ENCODE measurements at places on chromosomes 12 and 14.

DNA sequence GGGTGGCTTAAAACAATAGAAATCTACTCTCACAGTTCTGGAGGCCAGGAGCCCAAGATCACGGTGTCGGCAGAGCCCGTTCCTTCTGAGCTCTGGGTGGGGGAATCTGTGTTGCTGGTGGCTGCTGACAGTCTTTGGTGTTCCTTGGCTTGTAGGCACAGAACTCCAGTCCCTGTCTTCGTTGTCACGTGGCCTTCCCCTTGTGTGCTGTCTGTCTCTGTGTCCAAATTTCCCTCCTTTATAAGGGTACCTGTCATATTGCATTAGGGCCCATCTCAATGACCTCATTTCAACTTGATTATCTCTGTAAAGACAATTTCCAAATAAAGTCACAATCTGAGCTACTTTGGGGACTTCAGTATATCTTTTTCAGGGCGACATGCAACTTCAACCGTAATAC, 81.6 kb downstream of the CCDC92 start:
- DNase-seq, result no peak

GRCh38 chr12:91225316-91225715, 42.7 kb upstream of the DCN start:
- no peak for DNase-seq

GRCh38 chr14:100109594-100109955, 44.4 kb downstream of the EVL start:
- no peak for DNase-seq

- no peak for DNase-seq
Observed at GRCh38 chr12:31574803-31575575, 15.9 kb downstream of the DENND5B start.

GRCh38 chr12:19834592-19834991, 395.3 kb downstream of the AEBP2 start:
- DNase-seq, result no peak

- no peak for DNase-seq
Observed at GRCh38 chr14:50667684-50667995, 466 bp downstream of the SAV1 start.

- DNase-seq, result no peak
Observed at GRCh38 chr14:70597731-70598130, 2.7 kb downstream of the MED6 start.

- no peak for DNase-seq
Observed at GRCh38 chr12:53005215-53005985, 856 bp upstream of the EIF4B start.

DNA sequence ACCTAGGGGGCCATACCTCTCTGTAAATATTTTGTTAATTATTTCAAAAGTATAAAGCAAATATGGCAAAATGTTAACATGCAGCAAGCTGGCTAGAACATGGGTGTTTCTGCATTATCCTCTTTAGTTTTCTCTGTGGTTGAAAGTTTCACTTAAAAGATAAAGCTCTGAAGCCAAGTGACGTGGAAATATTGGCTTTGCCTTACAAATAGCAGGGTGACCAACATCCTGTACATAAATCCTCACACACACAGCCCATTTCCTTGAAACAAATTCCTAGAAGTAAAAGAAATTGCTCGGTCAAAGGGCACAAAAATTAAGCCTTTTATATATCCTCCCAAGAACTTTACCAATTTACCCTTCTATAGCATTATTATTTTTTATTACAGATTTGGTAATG, 10.6 kb upstream of the VWF start:
- no peak for DNase-seq

GRCh38 chr14:85602345-85602744, 72.4 kb downstream of the FLRT2 start:
- no peak for DNase-seq

DNA sequence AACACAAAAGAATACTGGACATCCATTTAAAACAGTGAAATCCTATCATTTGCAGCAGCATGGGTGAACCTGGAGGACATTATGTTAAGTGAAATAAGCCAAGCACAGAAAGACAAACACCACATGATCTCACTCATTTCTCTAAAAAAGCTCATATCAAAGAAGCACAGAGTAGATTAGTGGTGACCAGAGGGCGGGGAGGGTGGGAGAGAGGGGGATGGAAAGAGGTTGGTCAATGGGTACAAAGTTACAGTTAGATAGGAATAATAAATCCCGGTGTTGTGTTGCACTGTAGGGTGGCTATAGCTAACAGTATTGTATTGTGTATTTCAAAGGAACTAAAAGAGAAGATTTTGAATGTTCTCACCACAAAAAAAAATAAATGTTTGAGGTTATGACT, 52.4 kb downstream of the DUSP6 start:
- DNase-seq, result no peak

DNA sequence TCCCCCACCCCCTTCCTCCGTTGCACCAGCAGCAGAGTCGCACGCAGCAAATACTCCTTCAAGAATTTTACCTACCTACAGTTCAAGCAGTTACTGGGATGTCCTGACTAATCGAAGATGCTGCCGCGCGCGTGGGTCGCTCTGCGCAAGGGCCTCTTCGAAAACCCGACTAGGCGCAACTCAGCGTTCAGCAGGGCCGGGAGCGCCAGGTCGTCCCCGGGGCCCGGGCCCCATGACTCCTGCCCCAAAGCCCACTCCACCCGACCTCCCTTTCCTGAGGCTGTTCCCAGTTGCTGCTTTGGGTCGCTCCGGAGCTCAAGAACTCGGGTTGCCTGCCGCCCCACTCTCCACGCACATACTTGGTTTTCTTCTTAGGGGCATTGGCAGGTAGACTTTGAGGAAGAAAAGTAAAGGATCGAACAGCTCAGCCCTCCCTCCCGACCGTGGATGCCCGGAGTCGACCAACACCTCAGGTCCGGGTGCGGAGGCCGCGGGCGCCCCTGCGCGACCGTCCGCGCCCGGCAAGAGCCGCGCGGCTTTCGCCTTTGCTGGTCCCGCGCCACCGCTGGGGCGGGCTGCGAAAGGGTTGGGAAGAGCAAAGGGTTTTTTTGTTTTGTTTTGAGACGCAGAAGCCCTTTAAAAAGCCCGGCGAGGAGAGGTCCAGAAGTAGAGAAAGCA, 1.9 kb downstream of the BMP4 start:
- no peak for DNase-seq

DNA sequence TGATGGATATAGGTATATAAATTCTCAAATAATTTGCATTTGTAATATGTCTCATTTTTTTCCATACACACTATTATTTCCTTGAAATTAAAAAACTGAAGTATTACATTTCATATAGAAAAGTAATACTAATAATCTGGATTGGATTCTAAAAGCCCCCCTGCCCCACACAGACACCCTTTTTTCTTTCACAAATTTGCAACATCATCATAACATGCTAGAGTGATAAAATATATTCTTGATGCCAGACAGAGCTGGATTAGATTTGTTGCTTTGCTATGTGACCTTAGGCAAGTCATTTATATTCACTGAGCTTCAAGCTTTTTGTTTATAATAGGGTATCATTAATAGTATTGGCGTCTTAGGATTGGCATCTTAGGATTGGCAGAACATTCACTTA, 6.7 kb upstream of the PKP2 start:
- no peak for DNase-seq

DNA sequence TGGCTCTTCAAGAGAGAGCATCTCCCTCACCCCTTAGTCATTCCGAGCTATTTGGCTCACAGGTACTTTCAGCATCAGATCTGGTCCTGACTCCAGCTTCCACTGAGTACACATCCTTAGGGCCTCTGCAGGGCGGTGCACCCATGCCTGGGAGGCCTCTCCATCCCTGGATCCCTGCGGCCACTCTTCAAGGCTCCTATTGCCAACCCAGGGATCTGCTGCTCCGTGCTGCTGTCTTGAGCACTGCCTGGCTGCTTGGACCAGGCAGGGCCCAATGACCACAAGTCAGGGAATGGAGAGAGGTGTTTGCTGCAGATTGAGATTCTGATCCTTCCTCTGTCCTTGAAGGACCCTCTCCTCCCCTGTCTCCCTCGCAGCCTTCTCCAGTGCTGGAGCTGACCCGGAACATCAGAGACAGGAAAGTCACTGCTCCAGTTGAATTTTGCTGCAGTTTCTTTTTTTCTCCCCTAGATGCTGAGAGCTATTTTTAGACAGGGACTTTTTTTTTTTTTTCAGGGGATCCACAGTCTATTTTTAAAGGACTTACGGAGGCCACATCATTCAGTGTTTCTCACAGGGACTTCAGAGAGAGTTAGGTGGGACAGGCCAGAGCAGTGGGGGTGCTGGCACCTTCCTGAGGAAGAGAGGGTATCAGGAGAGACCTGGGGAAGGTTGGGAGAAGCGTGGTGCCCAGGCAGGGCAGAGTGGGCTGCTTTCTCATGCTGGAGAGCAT, 50.1 kb upstream of the KCNA1 start:
- DNase-seq, result no peak

DNA sequence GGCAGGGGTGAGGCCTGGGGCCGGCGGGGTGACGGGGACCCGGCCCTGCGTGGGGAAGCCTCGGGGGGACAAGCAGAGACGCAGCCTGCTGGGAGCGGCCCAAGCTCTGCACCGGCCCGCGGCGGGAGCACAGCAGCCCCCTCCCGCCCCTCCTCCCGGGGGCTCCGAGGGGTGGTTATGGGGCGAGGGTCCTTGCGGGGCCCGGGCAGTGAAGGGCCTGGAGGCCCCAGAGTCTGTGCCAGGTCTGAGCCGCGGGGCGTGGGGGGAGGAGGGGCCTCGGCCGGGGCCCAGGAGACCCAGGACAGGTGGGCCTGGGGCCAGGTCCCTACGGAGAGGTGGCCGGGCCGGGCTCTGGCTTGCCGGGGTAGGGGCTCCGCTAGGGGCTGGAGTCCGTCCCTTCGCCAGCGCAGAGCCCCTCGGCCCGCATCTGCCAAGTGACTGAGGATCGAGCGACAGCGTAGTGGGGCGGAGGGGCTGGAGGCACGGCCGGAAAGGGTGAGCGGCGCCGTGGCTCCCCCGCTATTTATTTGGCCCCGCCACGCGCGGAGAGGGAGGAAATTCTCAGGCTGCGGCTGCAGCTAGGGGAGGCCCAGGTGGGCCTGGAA, 495 bp downstream of the TMEM121 start:
- DNase-seq, result no peak

All from type B pancreatic cell (in vitro differentiated cells).